ENCODE measurements at places on chromosomes 5 and 9.

- DNase-seq, result no peak
Measured at GRCh38 chr9:4826417-4827166, 33.8 kb downstream of the RCL1 start.

- DNase-seq, result no peak
Measured at GRCh38 chr5:118228489-118228888, 759.9 kb downstream of the DTWD2 start.

DNA sequence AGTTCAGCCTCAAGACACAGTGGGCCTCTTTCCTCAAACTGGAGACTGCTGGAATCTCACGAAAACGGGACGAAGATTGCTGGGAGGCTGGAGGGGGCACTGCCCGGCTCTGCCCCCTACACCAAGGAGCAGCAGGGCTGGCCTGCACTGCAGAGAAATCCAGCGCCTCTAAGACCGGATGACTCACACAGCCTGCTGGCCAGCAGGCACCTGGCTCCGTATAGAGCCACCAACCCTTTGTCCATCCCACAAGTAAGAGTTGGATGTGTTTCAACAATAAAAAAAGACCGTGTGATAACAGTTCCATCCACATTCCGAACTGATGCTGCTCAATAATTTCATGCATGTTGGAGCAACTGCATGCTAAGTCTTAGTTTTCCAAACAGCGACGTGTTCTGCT is 11.5 kb downstream of the CCDC127 start:
- no peak for DNase-seq

GRCh38 chr9:136352682-136353081 is 10.9 kb downstream of the DNLZ start:
- DNase-seq, result no peak

- no peak for DNase-seq
Measured at GRCh38 chr9:33289496-33289895, 820 bp upstream of the NFX1 start.

GRCh38 chr5:14954616-14955343 is 83.2 kb upstream of the ANKH start:
- DNase-seq, result no peak

DNA sequence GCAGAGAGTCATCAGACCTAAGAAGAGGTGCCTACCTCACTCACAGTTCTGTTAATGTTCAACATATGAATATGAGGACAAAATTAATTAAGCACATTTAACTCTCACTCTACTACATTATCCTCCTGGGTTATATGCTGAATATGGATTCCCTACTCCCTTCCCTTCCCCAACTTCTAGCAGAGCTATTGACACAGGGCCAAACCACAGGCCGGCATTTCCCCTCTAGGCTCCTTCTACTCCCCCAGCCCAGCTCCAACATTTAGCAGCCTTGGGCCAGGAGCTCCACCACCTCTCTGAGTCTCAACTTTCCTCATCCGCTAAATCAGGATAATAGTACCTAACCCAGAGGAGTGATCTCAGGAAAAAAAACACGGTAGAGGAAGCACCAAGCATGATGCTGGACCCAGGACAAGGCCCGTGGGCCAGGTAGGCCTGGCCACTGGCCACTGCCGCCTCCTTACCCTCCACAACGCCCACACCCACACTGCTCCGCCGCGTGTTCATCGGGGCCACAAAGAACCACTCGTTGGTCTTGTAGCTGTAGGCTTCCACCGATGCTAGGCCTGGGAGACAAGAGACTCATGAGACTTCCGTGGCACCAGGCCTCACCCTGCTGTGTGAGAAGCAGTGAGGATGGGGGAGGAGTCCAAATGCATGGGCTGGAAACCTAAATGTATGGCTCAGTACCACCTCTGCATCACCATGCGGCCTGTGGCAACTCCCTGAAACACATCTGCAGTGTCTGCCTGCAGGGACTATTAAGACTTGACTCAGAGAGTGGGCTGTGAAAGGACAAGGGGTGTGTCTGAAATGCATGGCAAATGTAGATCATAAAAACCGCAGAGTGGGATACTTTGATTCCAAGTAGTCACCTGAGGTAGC is 98.8 kb downstream of the KLHL3 start:
- no peak for DNase-seq

DNA sequence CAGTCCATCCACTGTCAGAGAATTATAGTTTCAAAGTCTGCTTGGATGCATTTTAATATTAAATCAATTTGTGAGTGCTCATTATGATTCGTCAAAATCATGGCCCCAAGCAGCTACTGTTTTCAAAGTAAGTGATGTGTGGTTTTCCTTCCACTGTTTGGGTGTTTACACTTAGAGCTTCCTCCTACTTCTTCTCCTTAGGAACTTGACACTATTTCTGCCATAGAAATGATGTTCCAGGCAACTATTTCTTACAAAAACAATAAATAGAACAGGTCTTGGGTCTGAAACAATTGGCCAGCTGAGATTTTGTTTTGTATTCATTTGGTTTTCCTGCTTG is 132.8 kb upstream of the RAI14 start:
- no peak for DNase-seq

DNA sequence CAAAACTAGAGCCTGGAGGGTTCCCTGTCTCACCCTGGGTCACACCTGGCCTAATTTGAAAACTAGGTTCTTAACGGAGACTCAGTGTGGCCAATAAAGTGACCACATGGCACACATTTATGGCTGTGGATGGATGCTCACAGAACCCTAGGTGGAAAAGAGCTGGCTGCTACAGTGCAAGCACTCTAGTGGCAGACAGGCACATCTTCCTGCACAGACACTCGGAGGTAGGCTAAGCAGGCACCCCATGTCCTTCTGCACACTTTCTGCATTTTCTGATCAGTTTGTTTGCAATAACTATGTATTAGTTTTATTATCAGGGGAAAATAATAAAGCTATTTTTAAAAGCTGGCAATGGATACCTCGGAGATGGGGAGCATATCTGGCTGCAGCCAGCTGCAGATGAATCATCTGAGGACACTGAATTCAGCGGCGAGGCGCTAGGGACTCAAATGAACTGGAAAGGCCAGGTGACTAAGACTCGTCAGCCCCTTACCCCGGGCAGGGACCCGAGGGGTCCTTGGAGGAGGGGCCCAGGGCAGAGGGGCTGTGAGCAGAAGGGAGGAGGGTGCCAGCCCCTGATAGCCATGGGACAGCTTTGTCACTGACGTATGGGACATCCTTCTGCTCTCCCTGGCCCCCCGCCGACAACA is 96.2 kb downstream of the OLFM1 start:
- DNase-seq, result no peak

GRCh38 chr5:167271511-167271910 is 1019.9 kb upstream of the WWC1 start:
- DNase-seq, result no peak

- no peak for DNase-seq
Measured at GRCh38 chr5:167864801-167865200, 426.6 kb upstream of the WWC1 start.

GRCh38 chr5:1974501-1975405 is 92.0 kb upstream of the IRX4 start:
- no peak for DNase-seq

DNA sequence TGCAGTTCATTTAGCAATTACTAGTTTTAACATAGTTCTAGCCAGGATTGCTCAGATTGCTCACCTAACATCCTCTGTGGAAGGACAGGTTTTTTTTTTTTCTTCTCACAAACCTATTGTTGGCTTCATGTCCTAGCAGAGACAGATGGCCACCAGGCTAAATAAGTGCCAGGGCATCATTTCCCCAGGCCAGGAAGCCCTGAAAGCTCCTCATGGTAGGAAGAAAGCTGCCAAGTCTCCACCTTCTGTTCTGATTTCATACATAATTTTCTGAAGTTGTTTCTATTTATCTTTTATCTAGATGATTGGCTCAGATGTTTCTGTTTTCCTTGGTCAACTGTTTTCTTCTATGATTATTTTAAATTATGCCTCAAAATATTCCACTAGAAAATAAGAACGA is 31.0 kb downstream of the EFCAB9 start:
- no peak for DNase-seq

- DNase-seq, result no peak
Measured at GRCh38 chr9:99867536-99867935, 38.9 kb upstream of the STX17 start.

- no peak for DNase-seq
Measured at GRCh38 chr5:79560771-79561524, 47.0 kb upstream of the HOMER1 start.

DNA sequence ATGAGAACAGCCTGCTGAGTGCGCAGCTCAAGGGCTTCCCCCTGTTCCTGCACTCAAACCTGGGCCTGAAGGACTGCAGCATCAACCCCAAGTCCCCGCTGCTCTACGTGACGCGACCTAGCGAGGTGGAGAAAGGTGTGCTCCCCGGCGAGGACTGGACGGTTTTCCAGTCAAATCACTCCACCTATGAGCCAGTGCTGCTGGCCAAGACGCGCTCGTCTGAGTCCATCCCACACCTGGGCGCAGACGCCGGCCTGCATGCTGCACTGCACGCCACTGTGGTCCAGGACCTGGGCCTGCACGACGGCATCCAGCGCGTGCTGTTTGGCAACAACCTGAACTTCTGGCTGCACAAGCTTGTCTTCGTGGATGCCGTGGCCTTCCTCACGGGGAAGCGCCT is 19.9 kb downstream of the NDST1 start:
- DNase-seq, result no peak

DNA sequence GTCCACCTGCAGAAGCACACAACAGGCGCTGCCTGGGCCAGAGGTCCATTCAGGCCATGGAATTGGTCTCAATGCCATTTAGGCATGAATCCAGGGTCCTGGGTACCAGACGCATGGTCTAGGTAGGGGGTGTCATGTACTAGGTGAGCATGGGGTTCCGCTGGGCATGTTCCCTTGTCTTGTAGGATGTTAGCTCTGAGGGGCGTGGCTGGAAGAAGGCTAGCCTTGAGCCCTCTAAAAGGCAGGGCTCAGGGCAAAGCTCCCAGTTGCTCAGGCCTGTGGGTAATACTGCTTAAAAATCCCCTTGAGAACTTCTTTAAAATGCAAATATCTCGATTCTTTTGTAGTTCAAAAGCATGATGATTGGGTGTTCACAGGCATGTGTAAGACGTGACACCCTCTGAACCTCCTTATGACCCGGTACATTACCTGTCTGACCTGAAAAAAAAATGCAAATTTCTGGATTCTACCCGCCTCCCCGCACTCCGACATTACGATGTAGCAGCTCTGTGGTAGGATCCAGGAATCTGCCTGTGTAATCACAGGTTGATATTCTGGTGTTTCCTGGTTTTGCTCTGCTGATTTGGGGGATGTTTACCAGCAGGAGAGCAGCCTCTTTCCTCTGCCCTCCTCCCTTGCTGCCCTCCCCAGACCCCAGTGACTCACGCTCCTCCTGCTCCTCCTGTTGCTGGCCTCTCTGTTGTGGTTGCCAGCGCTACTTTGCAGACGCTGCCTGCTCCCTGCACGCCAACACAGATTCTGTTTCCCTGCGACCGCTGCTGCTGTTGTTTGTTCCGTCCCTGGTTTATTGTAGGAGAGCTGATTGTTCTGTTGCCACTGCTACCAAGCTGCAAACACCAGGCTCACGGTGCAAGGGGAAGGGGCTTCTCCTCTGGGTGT is 5.7 kb downstream of the TMC1 start:
- peak; percentile 32 for DNase-seq

DNA sequence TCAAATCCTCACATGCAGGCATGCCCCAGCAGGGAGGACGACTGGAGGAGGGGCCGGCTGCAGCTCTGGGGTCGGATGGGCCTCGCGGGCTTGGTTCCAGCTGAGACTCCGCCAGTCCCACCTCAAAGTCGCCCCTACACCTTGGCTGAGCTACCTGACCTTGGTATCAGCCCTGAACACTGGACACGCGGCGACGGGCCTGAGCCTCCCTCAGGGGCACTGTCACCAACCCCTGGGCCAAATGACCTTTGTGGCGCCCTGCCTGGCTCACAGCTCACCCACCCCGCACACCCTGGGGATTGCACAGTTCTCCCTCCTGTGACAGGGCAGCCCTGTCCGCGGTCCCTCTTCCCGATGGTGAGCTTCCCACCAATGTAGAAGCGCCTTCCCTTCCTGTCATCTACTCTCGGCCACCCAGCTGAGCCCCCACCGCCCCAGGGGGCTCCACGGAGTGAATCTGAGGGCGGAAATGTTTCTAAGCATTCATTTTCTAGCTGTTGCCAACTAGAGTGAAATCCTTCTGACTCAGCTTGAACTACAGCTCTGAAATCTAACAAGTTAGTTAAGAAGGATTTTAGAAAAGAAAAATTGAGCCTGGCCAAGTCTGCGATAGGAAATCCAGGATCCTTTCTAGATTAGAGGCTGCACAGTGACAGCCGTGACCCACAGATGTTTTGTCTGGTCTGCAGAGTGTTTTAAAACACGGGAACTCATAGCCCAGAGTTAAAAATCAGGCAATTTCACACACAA is 138.9 kb upstream of the PHYKPL start:
- no peak for DNase-seq

- no peak for DNase-seq
Measured at GRCh38 chr9:109889456-109889855, 109.5 kb downstream of the PALM2AKAP2 start.

DNA sequence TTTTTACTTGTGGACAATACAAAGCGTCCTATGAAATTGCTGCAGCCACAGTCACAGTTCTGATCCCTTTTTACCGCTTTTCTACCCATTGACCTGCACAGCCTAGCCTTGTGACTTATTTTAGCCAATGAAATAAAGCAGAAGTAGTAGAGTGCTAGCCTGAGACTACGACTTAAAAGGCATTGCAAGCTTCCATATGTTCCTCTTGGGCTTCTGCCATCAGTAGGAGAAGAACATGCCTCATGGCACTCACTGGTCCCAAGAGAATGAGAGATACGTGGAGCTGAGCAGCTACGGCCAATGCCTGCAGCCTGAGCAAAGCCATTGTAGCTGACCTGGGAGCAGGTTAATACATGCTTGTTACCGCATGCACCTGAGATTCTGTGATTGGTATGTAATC is 416.6 kb upstream of the CLINT1 start:
- DNase-seq, result no peak

- DNase-seq, result no peak
Measured at GRCh38 chr9:15298362-15298761, 8.7 kb downstream of the TTC39B start.

DNA sequence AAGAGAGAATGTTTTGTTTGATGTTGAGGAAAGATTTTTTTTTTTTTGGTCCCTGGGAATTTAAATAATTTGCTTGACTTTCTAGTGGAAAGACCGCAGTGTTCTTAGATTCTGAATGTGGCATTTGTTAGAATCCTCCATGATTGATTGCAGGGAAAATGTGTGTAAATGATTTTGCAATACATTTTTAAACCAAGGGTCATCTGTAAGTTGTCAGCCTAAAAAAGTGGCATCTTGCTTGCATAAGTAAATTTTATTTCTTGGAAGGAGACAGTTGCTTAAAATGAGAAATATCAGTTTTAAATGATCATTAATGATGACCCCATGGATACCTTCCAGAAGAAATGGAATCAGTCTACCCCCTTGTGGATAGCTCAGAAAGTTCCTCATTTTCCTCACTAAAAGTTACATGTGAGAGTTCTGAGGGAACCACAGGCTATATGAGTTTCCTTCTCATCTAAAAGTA is 105.1 kb upstream of the SLC25A48 start:
- no peak for DNase-seq

GRCh38 chr5:125151150-125151900 is 404.9 kb upstream of the ZNF608 start:
- no peak for DNase-seq
